HFF-Myc (cell line): ENCODE measurements at places on chromosomes 12 and 14.

DNA sequence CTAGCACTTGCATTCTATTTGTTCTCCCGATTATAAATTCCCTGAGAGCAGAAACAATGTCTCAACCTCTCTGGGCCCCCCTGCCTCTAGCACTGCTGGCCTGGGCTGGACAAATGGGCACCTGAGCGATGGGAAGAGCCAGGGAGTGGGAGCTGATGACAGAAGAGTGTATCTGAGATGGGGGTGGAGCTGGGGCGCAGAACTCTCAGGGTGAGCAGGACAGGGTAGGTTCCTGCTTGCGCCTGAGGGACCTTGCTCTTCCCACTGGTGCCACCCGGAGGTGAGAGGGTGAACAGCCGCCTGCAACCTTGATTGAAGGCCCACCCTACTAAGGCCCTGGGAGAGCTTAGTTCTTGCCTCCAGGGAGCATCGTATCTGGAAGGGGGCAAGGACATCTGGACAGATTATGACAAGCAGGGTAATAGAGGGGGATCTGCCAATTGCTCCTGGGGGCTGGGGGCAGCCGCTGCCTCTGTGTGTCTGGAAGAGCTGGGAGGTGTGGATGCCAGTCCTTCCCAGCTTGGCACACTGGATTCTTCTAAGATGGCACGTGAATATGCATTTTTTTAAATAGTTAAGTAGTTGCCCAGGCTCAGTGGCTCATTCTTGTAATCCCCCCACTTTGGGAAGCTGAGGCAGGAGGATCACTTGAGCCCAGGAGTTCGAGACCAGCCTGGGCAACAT lies 43.0 kb upstream of the TSPAN9 start:
- DNase-seq = no peak

- DNase-seq = no peak
These were observed 238.0 kb upstream of the FOXN3 start for GRCh38 chr14:89654998-89655397.

- DNase-seq = no peak
These were observed 4.2 kb upstream of the TEP1 start for GRCh38 chr14:20417250-20418186.

DNA sequence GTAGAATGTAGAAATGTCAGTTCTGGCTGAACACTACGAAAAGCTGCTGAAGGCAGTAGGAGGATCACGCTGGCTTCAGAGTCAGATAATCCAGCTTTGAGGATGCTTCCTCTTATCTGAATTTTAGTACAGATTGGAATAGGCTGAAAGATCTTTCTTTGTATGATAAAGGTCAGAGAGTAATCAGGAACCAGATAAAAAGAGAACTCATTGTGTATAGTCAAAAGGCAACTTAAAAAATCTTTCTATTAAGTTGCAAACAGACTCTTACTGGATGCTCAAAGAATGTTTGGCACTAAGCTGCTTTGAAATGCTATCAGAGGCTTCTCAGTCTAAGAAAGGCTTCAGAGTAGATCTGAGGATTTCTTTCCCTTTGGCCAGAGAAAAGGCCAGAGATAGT lies 21.8 kb upstream of the TRHDE start:
- DNase-seq = no peak

DNA sequence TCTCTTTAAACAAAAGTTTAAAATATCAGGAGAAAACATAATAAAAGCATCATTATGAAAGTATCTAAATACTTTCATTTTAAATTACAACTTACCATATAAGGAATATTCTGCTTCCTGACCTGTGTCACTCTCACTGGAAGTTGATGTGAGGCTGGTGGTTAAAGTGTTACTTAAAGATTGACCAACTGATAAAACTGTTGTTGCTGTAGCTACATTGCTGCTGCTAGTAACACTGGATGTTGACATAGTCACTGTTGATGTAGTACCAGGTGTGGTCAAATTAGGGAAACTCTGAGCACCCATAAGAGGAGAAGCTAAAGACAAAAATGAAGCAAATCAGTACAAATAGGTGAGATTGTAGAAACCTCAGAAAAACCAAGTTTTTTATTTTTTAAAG lies 79.9 kb downstream of the HECTD1 start:
- no peak for DNase-seq

- DNase-seq = no peak
These were observed 21.6 kb upstream of the TMCC3 start for GRCh38 chr12:94671917-94672316.

DNA sequence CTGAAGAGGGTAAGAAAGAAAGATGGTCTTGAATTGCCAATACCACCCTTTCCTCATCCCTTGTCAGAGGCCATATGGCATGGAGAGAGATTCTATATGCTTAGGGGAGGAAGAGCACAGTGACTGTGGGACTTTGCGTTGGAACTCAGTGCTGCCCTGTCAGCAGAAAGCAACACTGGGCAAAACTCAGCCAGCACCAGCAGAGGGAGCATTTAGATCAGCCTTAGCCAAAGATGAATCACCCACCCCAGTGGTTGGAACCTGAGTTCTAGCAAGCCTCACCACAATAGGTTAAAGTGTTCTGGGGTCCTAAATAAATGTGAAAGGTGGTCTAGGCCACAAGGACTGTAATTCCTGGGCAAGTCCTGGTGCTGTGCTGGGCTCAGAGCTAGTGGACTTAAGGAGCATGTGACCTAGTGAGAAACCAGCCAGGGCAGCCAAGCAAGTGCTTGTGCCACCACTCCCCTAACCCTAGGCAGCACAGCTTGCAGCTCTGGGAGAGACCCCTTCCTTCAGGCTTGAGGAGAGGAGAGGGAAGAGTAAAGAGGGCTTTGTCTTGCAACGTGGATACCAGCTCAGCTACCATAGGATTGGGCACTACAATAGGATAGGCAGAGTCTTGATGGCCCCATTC lies 11.4 kb upstream of the BCAT1 start:
- no peak for DNase-seq

DNA sequence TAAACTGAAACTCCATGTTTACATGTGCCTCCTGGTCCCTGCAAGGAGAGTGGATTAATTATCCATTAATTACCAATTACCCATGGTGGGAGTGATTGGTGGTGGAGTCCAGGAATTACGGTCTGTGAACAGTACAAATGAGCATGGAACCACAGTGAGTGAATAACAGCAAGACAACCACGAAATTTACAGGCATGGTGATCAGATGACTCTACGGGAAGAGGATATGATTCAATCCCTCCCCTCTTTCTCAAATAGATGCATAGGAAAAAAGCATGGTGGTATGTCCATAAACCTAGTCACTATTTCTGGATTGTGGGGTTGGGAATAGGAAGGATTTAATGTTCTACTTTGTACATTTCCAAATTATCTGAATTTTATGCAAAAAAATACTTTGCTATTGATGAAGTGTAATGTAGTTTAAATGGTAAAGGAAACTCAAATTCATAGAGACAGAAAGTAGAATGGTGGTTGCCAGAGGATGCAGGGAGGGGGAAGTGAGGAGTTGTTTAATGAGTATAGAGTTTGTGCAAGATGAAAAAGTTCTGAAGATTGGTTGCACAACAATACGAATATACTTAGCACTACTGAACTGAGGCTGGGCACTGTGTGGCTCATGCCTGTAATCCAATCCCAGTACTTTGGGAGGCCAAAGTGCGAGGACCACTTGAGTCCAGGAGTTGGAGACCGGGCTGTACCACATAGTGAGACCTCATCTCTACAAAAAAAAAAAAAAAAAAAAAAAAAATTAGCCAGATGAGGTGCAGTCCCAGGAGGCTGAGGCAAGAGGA lies 41.2 kb upstream of the C12orf75 start:
- no peak for DNase-seq

- DNase-seq = no peak
These were observed 29.6 kb downstream of the PMCH start for GRCh38 chr12:102167821-102168604.

DNA sequence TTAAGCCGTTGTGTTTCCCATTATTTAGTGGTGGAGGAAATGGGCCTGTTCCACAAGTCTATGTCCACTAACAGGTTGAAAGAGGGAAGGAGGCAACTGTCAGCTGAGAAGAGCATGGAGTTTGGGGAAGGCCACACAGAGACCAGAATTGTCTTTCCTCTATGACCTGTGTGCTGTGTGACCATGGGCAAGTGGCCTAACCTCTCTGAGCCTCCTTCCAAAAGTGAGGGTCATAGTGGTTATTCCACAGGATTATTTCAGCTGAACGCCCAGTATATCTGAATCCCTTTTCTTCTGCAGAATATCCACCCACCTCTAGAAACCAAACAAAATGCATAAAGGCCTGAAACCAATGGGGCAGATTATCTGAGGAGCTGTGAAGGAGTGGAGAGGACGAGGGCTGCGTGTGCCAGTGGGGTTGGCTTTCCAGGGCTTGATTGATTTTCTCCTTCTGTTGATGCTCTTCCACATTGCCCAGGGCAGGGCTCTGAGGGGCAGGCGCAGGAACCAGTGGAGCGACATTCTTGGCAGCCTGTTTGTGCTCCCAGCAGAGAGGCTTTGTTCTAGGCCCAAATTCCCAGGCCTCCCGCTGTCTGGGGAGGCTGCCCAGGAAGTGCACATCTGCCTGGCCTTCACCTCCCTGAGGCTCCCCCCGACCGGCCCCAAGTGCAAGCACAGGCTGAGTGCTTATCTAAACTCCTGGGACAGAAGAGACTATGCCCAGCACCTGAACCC lies 452.7 kb downstream of the BCL11B start:
- no peak for DNase-seq

- DNase-seq = no peak
These were observed 46.2 kb downstream of the KDM2B start for GRCh38 chr12:121534495-121535148.

DNA sequence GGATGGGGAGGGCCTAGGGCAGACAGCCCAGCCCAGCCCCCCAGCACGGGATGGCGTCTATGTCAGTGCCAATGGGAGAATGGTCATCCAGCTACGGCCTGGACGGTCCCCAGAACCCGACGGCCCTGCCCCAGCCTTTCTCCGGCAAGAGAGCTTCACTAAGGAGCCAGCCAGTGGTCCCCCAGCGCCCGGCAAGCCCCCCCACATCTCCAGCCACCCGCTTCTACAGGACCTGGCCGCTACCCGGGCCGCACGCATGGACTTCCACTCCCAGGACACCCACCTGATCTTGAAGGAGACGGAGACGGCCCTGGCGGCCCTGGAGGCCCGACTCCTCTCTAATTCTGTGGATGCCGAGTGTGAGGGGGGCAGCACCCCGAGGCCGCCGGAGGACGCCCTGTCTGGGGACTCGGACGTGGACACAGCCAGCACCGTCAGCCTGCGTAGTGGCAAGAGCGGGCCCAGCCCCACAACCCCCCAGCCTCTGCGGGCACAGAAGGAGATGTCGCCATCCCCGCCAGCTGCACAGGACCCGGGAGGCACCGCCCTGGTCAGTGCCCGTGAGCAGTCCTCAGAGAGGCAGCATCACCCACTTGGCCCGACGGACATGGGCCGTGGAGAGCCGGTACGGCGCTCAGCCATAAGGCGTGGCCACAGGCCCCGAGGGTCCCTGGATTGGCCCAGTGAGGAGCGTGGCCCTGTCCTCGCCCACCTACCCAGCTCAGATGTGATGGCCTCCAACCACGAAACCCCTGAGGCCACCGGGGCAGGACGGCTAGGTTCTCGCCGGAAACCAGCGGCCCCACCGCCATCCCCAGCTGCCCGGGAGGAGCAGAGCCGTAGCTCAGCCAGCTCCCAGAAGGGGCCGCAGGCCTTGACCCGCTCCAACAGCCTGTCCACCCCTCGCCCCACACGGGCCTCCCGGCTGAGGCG lies 21.9 kb downstream of the CEP170B start:
- DNase-seq = no peak

DNA sequence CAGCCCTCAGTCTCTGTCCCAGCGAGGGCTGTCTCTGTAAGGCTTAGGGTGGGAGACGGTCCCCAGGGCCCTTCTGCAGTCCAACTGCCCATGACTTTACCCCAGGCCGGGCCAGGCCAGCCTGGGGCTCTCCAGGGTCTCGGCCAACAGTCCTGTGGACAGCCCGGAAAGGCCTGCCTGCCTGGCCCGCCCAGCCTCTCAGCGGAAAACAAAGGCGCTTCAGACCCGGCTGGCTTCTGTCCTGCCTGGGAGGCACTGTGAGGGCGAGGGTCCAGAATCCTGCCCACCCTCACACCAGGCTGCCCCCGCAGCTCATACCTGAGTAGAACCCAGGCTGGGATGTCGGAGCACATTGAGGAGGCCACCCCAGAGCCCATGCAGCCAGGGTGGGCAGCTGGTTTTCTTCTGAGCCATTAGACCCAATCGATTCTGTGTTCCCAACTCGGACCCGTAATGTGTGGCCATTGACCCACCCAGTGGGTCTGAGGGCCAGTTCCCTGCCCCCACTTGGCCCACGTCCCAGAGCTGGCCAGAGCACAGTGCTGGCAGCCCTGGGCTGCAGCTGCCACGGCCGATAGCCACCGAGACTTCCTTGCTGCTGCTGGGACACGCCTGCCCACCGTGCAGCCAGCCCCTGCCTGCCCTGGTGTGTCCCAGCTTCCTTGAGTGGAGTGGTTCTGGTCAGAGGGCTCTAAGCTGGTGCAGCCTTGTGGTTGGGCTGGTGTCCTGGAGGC lies 1.6 kb downstream of the CRIP2 start:
- DNase-seq = no peak
